ENCODE measurements at places on chromosomes 16 and 17. TPM values are rescaled to one million over a fixed set of nuclear protein-coding genes. Genes with fewer than 3 reads are reported as not detected.

Gene CCT6B
- total RNA-seq: 2.1 TPM

Gene FNDC8
- not detected for total RNA-seq

Gene SLC5A11
- total RNA-seq: not detected

Gene ARL17B
- 10.6 TPM for total RNA-seq

Gene SMIM36
- total RNA-seq: not detected

Gene NPIPA2
- 1.1 TPM for total RNA-seq

Gene CNGB1
- not detected for total RNA-seq

Gene SLC35G6
- total RNA-seq: not detected

Gene NT5C3B
- total RNA-seq: 56.1 TPM

DNA sequence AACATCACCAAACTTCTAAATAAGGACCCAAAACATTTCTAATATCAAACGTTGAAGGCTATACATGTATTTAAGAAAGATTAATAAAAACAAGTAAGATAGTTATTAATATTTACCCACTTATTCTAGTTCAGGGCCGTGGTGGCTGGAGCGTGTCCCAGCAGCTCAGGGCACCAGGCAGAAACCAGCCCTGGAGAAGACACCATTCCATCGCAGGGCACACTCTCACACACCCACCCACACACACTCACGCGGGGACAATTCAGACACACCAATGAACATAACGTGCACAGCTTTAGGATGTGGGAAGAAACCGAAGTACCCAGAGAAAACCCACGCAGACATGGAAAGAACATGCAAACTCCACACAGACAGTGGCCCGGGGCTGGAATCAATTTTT lies 13.5 kb downstream of the C17orf67 start:
- DNase-seq: no peak

- DNase-seq: no peak
These were observed 144.7 kb upstream of the CRHR1 start for GRCh38 chr17:45639297-45639849.

DNA sequence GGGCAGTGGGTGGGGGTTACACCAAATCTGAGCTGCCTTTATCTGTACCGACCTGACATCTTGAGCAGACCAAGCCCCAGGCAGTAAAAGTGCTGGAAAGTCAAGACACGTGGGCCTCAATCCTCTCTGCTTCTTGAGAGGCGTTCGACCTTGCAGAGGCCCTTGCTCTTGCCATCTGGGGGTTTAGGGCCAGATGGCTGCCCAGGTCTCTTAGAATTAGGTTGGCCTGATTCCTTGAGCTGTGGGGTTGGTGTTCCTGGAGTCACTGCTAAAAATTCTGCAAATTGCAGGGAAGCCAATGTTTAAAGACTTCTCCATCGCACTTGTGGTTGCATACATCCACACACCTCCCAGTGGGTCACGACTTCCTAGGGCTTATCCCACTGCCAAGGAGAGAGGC lies 238.2 kb upstream of the ASIC2 start:
- DNase-seq: no peak

DNA sequence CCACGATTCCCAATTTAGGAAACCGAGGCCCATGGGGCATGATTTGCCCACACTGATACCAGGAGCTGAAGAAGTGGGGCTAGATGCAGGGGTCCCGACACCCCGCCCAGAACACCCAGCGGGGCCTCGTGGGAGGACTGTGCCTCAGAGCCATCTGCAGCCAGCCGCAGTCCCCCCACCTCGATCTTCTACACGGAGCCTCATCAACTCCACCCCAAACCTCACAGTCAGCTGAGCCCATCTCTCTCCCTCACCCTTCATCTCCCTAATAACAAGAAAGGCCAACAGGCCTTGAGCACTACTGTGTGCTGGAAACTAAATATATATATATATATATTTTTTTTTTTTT lies 4.2 kb downstream of the ITGAE start:
- no peak for DNase-seq

DNA sequence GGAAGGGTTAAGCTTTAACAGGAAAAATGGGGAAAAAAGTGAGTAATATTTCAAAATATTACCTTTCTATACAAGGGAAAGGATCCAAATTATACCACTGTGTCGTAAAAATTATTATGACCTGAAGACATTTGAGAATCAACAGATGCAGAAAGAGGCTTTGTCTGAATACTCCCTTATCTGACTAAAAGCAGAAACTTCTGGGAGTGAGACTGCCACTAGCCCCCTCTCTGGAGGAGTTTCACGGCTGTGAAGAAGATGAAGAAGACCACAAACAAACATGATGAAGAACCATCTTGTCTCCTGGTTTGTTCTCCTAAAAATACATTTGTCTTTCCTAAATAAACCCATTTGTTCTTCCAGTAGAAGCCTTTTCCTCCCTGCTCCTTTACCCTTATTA lies 29.4 kb downstream of the CNTROB start:
- DNase-seq: no peak

DNA sequence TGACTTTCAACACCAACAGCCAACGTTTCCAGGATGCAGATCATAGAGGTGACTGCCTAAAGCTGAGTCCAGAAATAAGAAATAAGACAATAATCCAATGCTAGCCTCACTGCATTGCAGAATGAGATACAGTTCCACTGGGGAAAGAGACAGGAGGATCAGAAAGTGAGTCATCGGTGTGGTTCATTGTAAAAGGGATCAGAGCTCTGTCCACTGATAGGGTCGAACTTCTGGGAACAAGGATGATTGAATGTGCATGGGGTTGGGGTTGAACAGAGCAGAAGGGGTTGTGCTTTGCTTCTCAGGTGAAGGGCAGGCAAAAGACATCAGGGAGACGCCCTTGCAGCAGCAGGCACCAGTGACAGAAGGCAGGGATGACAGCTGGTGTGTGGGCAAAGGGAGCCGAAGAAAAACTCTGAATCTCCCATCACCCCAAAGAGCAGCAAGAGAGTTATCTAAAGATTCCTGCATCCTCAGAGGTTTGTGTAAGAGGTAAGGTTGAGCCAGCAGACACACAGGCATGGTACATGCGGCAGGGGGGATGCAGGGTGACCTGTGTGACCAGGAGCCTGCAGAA lies 16.4 kb downstream of the CLEC10A start:
- DNase-seq: peak; percentile 29

- DNase-seq: no peak
These were observed 23.1 kb downstream of the CACNA1G start for GRCh38 chr17:50583641-50584040.

DNA sequence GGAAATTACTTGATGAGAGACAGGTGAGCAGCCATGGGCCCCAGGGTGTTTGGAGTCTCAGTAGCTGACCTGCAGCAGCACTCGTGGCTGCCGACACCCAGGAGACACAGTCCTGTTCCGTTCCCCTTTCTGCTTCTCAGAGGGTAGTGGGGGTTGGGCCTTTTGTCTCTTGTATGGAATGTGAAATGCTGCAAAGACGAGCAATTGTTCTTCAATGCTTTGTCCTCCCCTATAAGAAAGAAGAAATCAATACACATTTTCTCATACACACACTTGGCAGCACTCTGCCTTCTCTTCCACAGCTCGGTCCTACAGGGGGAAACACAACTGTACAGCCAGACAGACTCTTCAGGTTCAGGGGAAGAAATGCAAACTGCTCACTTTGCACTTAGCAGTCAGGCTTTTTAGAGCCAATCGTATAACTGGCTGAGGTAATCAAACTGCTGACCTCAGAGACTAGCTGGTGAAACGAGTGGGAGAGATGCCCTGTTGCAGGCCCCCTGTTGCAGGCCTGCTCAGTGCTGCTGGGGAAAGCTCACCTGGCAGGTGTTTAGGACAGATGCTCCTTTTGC lies 96.7 kb downstream of the AATF start:
- no peak for DNase-seq

DNA sequence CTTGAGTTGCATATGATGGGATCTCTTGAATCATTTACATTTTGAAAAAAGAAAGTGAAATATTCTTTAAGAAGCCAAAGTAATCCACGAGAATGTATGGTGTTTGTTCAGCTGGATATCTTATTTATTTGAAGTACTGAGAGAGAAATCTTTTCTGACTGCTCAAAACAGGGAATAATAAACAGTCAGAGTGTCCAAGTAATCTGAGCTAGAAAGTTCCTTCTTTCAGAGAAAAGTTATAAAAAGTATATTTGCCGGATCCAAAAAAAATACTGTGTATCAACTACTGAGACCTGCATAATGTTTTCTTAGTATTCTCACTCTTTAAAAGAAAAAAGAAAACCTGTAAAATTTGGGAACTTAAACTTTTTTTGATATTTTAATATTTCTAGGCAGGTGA lies 350.8 kb downstream of the WWOX start:
- no peak for DNase-seq

GRCh38 chr17:59641799-59642484 lies 22.2 kb downstream of the CLTC start:
- DNase-seq: no peak

- DNase-seq: no peak
These were observed 917 bp downstream of the YWHAE start for GRCh38 chr17:1398931-1399678.

- DNase-seq: no peak
These were observed 986 bp downstream of the HAPSTR1 start for GRCh38 chr16:9092282-9092977.

GRCh38 chr17:30234296-30234695 lies 1.2 kb downstream of the SLC6A4 start:
- DNase-seq: no peak

DNA sequence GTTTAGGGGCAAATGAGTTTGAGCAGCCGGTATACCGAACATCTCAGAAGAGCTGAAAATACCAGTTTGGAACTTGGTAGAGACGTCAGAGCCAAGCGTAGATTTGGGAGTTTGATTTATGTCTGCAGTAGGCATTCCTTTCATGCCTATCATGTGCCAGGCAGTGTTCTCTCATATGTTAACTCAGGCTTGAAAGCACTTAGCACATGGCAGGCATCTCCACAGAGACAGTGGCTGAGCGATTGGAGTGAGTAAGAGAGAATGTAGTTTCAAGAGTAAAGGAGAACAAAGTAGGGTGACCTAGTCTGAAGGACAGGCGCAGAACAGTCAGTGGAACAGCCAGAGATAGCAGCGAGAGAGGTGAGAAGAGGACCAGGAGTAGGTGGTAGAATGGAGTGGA lies 207.0 kb downstream of the FTO start:
- no peak for DNase-seq

DNA sequence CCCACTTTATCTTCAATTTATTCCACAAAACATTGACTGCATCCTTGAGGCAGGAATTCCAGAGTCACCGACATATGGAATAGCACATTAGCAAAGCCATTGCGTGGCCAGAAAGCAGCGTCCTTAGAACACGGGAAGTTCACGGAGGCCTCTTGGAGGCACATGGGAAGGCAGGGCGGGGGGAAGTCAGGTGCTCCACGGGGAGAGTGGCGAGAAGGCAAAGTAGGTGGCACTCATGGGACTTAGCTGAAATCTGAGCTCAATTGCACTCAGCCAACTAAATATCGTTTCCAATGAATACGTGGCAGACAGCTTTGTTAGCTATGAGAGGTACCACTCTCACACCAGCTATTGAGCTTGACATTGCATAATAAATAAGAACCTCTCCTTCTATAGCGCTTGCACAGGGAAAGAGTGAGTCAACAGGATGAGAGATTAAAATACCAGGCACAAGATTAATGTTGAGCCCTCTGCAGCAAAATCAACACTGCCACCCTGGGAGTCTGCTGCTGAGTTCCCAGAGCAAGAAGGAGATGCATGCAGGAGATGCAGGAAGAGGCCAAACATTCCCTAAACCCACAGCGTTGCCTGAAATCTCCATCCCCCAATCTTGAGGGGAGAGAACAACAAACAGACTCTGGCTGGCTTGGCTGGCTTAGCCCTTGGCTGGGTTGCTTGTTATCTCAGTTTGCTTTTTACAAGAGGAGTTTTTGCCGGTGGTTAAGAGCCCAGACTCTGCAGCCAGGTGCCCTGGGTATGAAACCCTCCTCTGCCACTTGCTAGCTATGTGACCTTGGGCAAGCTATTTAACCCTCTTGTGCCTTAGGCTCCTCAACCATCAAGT lies 28.8 kb downstream of the ABCC12 start:
- peak; percentile 99 for DNase-seq

DNA sequence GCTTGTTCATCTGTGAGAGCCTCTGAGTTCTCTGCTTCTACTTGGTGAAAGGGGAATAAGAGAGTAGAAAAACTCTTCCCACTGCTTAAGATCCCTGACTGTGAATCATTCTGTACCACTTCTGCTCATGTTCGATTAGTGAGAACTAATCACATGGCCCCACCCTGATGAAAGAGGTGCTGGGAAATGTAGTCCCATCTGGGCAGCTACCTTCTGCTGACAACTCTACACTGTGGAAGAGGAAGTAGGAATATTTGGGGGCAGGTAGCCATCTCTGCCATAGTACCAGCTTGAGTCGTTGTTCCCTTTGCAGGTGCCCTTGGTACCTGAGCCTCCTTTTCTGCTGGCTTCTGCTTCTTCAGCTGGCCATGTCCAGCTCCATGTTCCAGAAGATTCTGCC lies 29.9 kb downstream of the NKD1 start:
- DNase-seq: no peak

DNA sequence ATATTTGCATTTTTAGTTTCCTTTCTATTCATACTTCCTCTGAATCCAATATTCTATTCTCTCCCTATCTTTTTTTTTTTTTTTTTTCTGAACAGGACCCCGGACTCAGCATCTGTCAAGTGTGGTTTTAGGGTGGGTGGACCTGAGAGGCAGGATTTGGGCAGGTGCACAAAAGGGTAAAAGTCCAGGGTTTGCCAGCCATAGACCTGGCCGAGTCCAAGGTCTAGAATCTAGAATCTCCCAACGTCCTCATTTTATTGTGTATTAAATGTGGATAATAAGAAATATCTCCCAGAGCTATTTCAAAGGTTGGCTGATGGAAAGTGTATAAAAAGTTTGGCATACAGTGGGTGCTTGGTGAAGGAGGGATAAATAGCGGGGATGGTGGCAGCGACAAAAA lies 273.3 kb upstream of the MAF start:
- DNase-seq: no peak

DNA sequence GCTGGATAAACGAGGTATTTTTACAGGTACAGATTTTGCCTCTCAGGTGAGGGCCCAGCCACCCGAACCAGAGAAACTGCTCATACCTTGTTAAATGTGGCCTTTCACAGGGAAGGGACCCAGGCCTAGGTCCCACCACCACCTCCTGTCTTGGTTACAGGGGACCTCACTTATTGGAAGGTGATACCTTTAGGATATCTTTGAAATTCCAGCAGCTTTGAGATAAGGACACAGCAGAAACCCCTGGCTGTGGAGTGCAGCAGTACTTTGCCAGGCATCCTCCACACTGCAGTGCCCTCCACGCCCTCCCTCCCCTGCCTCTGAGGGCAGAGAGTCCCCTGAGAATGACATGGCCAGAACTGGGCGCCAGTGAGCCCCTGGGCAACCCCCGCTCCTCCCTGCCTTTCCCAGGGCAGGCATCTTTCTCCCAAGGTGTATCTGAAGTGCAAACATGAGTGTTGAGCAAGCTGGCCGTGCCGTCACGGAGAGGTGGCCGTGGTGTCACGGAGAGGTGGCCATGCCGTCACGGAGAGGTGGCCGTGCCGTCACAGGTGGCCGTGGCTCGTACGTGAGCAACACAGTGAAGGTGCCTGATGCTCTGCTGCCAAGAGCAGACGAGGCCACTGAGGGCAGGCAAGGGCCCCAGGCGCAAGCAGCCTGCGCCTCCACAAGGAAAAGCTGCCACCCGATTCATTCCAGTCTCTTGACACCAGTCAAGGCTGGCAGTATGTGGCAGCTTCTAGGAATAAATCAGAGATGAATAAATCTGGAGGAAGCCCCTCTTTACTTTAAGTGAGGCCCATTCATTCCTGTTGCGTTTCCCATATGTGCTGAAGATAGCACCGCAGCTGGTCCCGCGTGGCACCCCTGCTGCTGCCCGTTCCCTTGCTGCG lies 134.5 kb upstream of the CHMP6 start:
- DNase-seq: no peak

- peak; percentile 23 for DNase-seq
These were observed 19.7 kb downstream of the MEAK7 start for GRCh38 chr16:84484579-84485254.

GRCh38 chr17:11506635-11507034 lies 91.6 kb upstream of the DNAH9 start:
- DNase-seq: no peak

Measured in astrocyte (in vitro differentiated cells and primary cell).